ENCODE measurements at places on chromosomes 7 and 10.

GRCh38 chr7:91168871-91169829 lies 95.1 kb upstream of the FZD1 start:
- DNase-seq = no peak

DNA sequence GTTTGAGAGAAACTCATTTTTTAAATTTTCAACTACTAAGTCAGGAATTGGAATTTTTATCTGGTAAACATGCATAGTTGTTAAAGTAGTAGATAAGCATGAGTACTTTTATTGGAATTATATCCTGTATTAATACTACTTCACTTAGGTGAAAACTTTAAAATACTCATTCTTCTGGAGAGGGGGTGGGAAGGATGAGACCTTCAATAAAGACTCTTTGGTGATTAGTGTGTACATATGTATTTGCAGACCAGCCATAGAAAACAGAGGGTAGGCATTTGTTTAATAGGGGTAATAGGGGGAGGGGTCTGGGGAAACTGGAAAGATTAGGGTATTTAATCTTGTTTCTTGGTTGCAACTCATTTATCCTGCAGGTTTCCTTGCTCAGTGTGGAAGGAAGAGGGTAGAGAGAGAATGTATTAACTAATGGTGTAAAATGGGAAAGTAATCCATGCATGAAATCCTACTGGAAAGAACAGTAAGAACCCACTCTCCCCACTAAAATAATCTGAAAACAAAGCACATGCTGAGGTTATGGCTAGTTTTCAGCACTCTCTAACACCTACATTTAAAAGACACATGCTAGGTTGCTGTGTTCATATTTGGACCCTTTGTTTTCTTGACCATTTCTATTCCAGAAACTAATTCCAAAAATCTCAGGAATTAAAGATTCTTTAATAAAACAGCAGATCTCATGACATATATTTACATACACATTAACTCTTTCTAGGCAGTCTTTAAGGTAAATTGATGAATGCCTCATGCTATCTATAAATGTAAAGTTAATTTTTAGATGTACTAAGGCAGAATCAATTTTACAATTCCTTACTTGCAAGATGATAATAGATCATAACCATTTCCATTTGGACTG lies 6.2 kb upstream of the IGF2BP3 start:
- DNase-seq = no peak

GRCh38 chr7:108605559-108606201 lies 36.0 kb downstream of the DNAJB9 start:
- no peak for DNase-seq

- no peak for DNase-seq
These were observed 24.8 kb upstream of the FFAR4 start for GRCh38 chr10:93541402-93542357.
